ENCODE measurements at places on chromosomes 3 and 15.

DNA sequence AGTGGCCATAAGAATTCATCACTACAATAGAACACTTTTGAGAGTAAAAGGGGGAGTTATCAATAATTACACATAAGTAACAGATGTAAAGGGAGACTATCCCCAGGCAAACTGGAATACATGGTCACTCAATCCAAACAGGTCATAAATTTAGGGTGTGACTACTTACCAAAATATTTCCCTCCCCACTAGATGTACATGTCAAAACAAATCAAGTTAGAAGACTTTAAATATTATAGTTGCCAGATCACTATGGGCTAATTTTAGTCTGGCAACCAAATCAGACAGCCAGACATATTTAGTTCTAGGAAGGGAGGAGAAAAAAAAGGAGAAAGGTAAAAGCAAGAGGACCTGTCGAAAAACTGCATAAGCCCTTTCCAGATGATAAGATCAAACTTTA is 23.1 kb downstream of the SLC24A5 start:
- DNase-seq: no peak

DNA sequence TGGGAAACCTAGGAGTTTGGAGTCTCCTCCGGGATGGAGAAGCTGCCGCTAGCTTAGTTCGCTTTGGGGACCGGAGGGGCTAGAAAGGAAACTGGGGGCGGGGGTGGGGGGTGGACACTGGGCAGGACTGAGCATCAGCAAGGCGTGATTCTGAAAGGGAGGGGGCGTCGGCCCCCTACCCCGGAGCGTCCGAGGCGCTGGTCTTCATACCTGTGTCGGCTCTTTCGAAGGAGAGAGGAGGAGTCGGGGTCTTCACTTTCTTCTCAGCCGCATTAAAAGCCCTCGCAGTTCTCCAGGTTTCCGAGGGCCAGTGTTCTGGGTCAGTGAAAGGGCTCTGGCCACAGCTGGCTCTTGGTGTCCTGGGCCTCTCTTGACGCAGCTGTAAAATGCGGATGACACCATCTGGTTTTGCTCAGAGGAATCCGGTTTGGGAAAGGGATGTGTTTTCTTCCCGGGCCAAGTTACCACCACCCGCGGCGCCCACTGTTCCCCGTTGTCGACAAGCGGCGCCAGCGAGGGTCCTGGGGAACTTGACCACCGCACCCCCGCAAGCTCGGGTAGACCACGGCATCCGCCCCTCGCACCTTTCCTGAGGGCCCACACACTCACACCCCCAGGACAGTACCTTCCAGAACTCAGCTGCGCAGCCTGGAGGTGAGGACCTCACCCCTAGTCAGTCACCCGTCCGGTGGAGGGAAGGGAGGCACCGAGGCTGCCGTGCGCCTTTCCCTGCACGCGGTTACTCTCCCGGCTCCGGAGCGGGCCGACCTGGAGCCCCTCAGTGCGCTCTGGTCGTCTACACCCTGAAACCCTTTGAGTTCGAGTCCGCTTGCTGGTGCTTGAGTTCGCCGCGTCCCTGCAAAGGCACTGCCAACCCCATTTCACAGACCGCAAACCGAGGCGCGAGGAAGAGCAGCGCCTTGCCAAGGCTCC is 660 bp downstream of the CCK start:
- no peak for DNase-seq

- peak; percentile 73 for DNase-seq
These were observed 64.2 kb upstream of the ARL8B start for GRCh38 chr3:5057857-5058324.

DNA sequence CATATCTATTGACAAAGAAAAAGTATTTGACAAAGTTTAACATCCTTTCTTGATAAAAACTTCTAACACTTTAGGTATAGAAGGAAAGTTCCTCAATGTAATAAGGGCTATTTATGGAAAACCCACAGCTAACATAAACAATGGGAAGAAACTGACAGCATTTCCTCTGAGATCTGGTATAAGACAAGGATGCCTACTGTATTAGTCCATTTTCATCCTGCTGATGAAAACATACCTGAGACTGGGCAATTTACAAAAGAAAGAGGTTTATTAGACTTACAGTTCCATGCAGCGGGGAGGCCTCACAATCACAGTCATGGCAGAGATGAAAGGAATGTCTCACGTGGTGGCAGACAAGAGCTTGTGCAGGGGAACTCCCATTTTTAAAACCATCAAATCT is 17.8 kb upstream of the CLDN1 start:
- no peak for DNase-seq

- no peak for DNase-seq
These were observed 109.9 kb upstream of the SYNPR start for GRCh38 chr3:63168179-63168578.

DNA sequence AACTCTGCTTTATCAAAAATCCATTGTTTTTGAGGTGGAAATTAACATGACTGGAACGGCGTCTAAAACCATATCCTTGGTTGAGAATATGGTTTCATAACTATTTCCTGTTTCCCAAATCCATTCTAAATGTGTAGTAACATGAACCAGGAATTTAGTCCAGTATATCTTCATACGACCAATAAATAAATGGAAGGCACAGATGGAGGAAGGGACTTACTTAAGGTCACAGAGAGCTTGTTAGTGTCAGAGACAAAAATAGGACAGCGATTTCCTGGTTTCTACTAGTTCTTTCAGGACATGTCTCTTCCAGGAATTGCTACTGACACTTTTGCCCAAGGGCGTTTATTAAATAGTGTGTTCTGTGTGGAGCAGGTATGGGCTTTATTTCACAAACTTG is 41.2 kb downstream of the HES1 start:
- DNase-seq: no peak

GRCh38 chr15:90820481-90820880 is 47.9 kb upstream of the FURIN start:
- DNase-seq: no peak

DNA sequence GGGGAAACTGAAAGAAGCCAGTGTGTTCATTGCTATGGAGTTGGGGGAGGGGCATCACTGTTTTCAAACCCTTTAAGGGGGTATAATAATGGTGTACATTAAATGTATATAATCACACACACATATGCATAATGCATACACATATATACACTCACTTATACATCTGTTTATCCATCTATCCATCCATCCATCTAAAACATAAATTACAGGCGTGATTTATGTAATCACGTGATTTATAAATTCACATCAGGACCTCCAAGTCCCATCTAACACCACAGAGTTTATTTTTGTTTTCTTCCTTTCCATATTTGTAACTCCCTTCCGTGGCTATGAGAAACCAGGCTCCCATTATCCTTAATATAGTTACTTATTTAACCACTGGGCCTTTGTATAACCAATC is 39.8 kb downstream of the GRAMD1C start:
- no peak for DNase-seq

- no peak for DNase-seq
These were observed 72.7 kb upstream of the SNRK start for GRCh38 chr3:43213631-43214030.

DNA sequence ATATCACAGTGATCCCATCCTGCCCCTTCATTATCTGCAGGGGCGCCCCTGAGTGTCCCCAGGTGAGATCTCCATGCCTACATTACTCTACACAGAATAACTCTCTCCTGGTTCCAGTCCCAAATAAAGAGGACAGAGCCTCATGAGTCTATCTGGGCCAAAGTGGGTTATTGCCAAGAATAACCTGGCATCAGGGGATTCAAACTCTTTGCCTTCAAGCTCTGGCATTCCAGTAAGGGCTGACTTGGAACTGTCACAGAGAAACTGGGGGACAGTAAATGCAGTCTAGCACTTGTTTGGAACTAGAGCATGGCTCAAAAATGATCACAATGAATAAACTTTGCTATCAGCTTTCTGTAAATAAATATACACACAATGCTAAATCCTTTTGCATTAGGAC is 30.3 kb downstream of the GJD2 start:
- no peak for DNase-seq
